ENCODE measurements at places on chromosomes 12 and 14.
A peak's percentile ranks its signal among the peaks of the same experiment; 100 is the strongest.

DNA sequence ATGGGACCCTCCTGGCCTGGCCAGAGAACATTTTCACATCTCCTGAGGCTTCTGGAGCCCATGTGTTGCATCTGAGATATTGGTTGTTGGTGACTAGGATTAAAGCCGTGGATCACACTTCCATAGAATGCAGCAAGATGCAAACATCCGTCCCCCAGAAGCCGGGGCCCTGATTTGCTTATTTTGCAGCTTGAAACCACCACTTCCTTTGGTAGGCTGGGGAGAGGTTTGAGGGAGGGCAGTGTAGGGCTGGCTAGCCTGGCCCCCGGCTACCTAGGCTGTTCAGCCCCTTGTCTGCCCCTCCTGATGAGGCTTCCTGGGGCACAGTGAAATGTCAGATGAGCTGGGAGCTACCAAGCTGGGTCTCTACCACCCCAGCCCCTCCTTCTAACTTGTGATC lies 209.7 kb upstream of the PWP1 start:
- no peak for DNase-seq

GRCh38 chr12:19908830-19909229 lies 459.5 kb upstream of the PDE3A start:
- DNase-seq = no peak

- DNase-seq = no peak
These were observed 101.8 kb downstream of the CEP128 start for GRCh38 chr14:80839743-80840142.

- no peak for DNase-seq
These were observed 48.5 kb downstream of the NTF3 start for GRCh38 chr12:5480218-5480937.

DNA sequence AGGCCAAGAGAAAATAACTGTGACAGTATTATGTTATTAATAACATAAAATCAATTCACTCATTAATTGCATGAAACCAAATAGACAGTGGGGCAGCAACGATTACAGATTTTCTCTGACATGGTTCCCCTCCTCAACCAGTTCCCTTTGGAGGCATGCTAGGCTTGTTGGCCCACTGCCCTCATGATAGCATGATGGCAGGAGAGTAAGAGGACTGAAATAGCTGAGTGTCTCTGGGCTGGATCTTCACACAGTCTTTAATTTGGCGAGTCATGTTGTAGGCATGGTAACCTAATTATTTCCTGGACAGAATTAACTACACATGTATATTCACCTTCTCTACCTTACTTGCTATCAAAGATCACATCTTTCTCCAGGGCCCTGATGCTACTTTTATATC lies 266.2 kb upstream of the PELI2 start:
- no peak for DNase-seq

DNA sequence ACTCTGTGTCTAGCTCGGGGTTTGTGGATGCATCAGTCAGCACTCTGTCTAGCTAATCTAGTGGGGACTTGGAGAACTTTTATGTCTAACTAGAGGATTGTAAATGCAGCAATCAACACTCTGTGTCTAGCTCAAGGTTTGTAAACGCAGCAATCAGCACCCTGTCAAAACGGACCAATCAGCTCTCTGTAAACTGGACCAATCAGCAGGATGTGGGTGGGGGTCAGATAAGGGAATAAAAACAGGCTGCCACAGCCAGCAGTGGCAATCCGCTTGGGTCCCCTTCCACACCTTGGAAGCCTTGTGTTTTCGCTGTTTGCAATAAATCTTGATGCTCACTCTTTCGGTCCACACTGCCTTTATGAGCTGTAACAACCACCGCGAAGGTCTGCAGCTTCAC lies 920.7 kb upstream of the FOXG1 start:
- no peak for DNase-seq

GRCh38 chr12:65278576-65279368 lies at the start of gene MSRB3:
Gene MSRB3, plus strand, starts transcription at chr12:65278683. Its CDS starts 29,897 bp downstream, at chr12:65308580.
- DNase-seq = peak; percentile 8

GRCh38 chr12:127268213-127268612 lies 998.8 kb upstream of the TMEM132C start:
- DNase-seq = no peak

DNA sequence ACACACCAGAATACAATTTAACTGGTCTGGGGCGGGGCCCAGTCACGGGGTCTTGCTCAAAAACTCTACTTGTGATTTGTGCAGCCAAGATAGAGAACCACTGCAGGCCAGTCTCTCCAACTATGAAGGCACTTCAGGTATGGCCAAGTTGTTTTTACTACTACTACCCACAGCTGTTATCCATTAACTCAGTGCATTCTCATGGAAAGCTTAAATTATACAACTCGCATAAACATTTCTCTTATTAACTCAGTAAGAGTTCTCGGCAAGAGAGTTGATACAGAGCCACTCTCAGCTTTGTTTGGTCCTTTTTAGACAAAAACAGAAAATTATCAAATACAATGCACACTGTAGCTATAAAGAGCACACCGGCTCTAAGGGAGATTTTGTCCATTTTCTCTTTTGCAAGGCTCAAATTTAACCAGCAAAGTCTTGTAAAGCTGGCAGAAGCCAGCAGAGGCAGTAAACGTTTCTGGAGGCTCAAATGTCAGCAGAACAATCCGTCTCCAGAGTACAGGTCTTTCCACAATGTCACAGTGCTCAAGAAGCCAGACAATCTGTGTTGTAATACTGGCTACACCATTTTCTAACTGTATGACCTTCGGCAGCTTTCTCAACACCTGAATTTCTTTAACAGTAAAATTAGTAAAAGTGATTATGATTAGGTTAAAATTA lies 85.9 kb downstream of the PTGER2 start:
- no peak for DNase-seq

DNA sequence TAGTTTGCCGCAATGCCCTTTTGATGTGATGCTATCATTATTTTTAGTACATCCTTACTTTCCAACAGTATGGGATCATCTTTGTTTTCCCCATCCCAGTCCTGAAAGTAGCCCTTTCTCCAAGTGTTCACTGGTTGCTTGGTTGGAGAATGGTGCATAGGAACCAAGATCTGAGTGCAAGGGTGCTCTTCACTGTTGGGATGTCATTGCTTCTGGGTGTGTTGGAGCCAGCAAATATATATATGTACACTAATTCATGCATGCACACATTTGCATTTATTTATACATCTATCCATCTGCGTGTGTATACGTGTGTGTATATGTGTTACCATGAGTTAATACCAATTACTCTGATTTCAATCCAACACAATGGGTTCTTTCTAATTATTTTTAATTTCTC lies 64.1 kb upstream of the RFLNA start:
- no peak for DNase-seq

DNA sequence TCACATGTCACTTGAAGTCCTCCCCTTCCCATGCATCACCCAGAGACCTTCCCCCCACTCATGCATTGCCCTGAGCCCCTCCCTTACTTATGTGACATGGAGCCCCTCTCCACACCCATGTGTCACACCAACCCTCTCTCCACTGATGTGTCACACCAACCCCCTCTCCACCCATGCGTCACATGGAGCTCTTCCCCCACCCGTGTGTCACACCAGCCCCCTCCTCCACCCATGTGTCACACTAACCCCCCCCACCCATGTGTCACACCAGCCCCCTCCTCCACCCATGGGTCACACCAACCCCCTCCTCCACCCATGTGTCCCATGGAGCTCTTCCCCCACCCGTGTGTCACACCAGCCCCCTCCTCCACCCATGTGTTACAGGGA lies 30.4 kb downstream of the RTL1 start:
- no peak for DNase-seq

- no peak for DNase-seq
These were observed 70.4 kb downstream of the MOK start for GRCh38 chr14:102234331-102235264.

DNA sequence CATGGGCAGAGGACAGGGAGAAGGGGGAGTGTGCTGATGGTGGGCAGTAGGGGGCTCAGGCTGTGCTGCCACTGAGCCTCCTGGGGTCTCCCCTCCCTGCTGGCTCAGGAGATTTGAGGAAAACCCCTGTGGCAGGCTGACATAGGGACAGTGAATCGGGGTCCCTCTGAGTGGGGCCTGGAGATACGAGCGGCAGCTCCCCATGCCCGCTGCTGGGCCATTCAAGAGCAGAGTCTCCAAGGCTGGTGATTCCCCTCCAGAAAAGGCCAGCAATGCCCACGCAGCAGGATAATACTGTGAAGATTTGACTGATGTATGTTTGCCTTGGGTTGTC lies 288.7 kb upstream of the SFSWAP start:
- no peak for DNase-seq

- DNase-seq = no peak
These were observed 74.6 kb downstream of the BRMS1L start for GRCh38 chr14:35900741-35901140.

- no peak for DNase-seq
These were observed 7.7 kb downstream of the PPP1R3E start for GRCh38 chr14:23294734-23295561.

GRCh38 chr12:40292788-40293429 lies 68.1 kb downstream of the LRRK2 start:
- no peak for DNase-seq

- DNase-seq = no peak
These were observed 49.7 kb downstream of the TSPAN11 start for GRCh38 chr12:30976206-30976605.

- DNase-seq = no peak
These were observed 43.0 kb downstream of the PPP4R4 start for GRCh38 chr14:94217116-94217515.

DNA sequence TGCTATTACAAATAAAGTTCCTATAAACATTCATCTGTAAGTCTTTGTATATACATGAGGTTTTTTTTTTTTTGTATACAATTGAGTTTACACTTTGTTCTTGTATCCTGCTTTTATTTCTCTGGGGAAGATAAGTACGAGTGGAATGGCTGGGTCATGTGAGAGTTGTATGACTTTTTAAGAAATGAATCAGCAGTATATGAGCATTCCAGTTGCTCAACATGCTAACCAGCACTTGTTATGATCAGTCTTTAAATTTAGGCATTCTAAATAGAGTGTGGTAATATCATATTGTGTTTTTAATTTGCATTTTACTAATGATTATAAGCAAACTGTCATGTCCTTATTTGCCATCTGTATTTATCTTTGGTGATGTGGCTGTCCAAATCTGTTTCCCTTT lies 44.7 kb upstream of the AMIGO2 start:
- DNase-seq = no peak

GRCh38 chr14:71319666-71320065 lies 412.4 kb downstream of the PCNX1 start:
- DNase-seq = peak; percentile 13

- no peak for DNase-seq
These were observed 103.1 kb downstream of the RFLNA start for GRCh38 chr12:124397807-124398577.

- DNase-seq = no peak
These were observed 59.0 kb upstream of the ARID2 start for GRCh38 chr12:45670346-45671065.

DNA sequence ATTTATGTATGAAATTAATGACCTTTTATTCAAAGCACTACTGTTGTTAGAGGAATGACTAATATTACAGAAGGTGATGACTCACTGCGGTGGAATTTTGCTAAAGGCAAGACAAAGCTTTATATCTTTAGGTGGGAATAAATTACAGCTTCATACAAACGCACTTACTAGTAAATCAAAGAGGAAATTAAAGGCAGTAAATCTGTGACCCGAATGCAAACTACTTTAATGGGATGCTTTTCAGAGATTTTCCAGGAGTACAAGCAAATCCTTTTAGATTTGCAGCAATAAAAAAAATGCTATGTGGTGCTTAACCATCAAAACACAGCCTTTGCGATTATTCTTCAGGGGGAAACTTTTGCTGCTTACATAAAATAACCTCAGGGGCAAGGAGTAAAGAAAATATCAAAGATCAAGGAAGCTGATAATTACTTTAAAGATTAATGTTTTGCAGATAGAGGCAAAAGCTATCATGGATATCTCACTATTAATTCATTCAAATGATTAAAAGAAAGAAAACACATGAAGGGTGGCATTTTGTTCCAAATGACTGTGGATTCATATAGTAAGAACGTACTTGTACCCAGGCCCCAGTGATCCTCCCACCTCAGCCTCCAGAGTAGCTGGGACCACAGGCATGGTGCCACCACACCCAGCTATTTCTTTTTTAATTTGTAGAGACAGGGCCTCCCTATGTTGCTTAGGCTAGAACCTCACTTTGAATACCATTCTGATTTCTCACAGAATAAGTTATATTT lies 98.9 kb downstream of the DENND5B start:
- no peak for DNase-seq

DNA sequence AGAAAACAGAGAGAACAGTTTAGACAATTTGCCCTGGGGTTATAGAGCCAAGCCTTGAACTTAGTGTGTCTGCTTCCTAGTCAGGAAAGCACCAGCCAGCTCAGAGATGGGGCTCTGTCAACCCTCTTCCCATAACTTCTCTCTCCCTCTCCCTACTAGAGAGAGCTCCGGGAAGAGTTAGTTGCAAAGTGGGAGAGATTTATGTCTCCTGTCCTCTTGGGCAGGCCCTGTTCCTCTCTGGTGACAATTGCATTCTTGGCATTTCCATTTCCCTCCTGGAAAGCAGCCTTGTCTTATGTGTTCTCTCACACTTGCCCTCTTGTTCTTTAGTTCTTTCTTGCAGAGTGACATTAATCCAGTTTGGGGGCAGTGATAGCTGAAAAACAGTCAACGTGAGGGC lies 42.1 kb upstream of the TUNAR start:
- no peak for DNase-seq

DNA sequence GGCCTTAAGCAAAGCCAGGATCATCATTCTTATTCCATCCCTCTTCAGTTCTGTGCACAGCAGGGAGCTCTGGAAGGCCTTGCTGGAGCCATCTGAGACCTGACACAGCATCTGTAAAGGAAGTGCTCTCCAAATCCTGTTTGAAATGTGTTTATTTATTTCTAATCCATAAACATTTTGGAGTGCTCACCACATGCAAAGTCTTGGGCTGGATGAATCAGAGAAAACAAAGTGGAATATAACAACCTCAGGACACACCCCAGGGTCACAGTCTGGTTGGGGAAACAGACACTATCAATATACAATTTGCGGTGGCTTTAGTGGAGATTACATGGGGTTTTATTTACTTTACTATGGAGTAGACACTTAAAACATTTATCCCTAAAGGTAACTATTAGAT lies 54.3 kb downstream of the BMP4 start:
- no peak for DNase-seq

GRCh38 chr14:34340025-34340625 lies 121.9 kb downstream of the SPTSSA start:
- DNase-seq = no peak

DNA sequence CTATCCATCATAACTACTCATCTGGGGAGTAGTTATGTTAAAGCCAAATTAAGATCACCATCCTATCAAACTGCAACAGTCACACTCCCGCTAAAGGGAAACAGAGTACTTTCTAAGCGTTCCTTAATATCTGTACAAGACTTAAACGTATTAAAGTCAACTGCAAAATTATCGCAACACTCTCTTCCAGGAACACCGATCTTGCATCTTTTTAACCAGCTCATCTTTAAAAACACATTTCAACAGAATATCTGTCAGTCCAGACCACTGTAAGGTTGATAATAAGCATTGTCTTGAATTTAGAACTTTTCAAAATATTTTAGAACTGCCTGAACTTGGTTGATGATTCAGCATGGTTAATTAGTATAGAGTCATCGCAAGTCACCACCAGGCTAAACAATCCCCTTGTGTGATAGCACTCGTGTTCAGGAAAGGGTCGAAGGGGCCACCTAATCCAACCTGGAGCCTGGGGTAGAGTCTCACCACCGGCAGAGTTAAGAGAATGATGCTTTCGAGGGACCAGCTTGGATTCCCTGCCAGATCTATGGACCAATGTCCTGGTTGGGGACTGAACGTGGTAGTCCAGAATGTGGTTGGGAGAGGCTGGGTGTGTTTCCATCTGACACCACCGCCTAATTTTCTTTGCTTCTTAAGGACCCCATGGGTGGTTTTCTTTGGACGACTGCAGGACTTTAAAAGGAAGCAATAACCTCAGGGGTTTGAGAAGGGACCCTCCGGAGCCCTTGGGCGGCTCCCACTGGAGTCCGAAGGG lies 890 bp downstream of the SPTLC2 start:
- DNase-seq = no peak

Measured in NCI-H510A (cell line).